Immature natural killer cell (primary cell): ENCODE measurements at places on chromosomes 3 and 15. TPM values are rescaled to one million over a fixed set of nuclear protein-coding genes. Genes with fewer than 3 reads are reported as not detected.

The JAGN1 gene
- polyA plus RNA-seq, result 37.9 TPM

The HCN4 gene
- not detected for polyA plus RNA-seq

The C3orf20 gene
- not detected for polyA plus RNA-seq

The GABRB3 gene
- polyA plus RNA-seq, result not detected

The CELSR3 gene
- polyA plus RNA-seq, result 0.48 TPM

The ATP11B gene
- 85.1 TPM for polyA plus RNA-seq

The TMEM212 gene
- polyA plus RNA-seq, result not detected

The ZDHHC23 gene
- polyA plus RNA-seq, result 0.57 TPM

The ANKDD1A gene
- polyA plus RNA-seq, result 2.3 TPM

The RSRC1 gene
- 15.4 TPM for polyA plus RNA-seq

The CACNA2D2 gene
- polyA plus RNA-seq, result 1.5 TPM

The MESP2 gene
- polyA plus RNA-seq, result not detected

DNA sequence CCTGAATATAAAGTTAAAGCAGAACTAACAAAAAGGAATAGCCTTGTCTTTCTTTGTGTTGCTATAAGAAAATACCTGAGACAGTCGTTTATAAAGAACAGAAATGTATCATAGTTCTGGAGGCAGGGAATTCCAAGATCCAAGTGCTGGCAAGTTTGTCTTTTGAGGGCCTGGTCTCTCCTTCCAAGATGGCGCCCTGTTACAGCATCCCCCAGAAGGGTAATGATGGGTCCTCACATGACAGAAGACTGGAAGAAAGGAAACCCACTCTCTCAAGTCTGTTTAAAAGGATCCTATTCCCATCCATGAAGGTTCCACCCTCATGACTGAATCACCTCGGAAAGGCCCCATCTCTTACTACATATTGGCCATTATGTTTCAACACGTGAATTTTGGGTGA is 435.1 kb downstream of the MAGI1 start:
- DNase-seq, result no peak

- no peak for DNase-seq
Measured at GRCh38 chr15:72369964-72370363, 5.8 kb downstream of the HEXA start.

DNA sequence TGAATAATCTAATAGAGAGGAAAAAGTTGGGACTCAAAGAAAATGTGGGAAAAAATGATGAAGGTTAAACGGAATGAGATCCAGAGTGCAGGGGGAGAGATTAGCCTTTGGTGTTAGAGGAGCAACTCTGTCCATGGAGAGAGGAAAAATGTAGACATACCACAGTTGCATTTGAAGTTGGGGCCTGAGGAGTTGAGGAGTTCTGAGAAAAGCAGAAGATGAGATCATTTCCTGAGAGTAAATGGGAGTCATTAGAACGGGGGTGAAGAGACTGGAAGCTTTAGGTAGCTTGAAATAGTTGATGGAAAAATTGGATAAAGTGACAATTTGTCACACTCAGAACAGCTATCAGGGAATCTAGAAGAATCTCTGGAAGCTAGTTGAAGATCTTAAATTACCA is 7.3 kb downstream of the CCR5AS start:
- DNase-seq, result no peak

GRCh38 chr3:128468285-128468790 is 1.6 kb upstream of the DNAJB8 start:
- DNase-seq, result no peak

DNA sequence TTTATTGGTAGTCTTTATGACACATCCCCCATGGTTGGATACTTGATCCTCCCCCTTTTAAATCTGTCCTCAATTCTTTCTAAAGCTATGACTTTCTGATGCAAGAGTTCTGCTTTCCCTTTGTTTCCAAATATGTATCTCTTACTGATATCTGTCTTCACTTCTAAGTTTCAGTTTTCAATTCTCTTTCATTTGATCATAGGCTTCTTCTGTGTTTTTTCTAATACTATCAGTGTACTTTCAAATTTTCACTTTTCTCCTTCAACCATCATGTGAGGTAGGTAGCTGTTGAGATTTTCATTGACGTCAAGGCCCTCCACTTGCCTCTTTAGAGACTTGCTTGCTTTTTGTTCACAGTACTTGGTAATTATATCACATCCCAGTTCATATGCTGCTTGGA is 436.5 kb downstream of the CNTN4 start:
- no peak for DNase-seq

DNA sequence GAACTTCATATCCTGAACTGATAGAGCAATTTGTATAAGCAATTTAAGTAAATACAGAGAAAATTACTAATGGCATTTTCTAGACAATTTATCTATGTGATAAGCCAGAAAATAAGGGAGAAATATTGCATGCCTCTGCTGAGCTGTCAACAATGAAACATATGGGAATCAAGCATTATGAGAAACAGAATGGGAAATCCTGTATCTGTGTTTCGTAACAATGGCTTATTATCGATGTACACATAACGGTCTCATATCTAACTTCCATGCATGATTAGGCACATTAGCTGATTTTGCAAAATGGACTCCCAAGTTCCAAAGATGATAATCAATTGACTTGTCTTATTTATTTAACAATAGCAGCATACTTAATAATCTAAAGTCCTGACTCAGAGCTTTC is 30.4 kb upstream of the KCNMB2 start:
- DNase-seq, result no peak

DNA sequence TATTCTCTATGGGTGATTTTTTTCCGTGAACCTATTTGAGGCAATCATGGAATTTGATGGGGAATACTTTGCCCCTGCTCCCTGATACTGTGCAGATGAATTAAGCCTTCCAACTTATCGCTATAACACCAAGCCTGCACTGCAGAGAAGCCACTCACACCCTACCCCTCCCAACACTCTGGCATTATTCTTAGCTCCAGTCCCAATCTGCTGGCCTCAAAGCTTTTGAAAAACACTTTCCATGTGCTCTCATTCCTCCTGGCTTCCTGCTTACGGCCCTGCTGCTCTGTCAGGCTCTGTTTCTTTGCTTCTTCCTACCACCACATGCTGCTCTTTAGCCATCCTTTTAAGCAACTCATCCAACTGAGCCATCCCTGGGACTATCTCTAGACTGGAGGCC is 327.8 kb upstream of the SLCO3A1 start:
- no peak for DNase-seq

DNA sequence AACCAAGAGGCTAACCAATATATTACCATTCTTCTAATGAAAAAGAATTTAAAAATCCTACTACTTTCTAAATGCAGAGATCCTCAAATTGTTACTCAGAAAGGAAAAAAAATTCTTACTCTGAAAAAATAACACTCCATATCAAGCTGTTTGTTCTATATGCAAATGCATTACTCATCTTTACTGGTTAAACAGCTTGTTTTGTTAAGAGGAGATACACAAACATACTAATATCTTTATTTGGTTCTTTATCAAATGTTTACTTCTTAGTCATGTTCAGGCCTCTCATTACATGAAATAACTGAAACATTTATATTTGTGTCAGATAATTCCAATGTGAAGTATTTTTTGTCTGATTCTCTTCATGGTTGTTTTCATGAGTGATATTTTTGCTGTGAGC is 146.8 kb downstream of the PCCB start:
- no peak for DNase-seq

DNA sequence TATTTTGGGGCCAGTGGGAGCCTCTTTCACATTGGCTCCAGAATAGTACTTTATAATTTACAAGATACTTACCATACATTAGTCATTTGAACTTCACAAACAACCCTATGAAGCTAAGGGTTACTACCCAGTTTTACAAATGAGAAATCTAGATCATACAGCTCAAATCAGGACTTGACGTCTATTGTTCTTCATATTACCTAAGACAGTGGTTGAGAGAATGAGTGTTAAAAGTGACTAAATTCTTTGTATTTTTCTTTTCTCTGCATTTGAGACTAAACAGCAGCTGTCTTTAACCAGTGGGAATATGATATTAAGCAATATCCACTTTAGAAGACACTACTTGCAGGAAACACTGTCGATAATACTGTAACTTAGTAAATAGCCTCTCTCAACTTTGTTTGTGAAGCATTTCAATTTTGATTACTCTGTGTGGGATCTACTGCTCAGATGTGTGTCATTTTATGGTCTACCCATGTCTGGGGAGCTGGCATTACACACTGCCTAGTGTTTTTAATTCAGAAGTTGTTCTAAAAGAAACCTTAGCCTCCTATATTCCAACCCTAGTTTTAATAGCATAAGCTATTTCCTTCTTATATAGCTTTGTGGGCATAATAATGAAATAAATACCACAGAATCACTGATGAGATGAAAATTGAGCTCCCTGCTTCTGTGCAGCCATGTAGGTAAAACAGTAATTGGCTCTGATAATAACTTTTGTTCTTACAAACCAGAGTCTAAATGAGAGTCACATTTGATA is 45.9 kb downstream of the IQCH start:
- DNase-seq, result no peak

DNA sequence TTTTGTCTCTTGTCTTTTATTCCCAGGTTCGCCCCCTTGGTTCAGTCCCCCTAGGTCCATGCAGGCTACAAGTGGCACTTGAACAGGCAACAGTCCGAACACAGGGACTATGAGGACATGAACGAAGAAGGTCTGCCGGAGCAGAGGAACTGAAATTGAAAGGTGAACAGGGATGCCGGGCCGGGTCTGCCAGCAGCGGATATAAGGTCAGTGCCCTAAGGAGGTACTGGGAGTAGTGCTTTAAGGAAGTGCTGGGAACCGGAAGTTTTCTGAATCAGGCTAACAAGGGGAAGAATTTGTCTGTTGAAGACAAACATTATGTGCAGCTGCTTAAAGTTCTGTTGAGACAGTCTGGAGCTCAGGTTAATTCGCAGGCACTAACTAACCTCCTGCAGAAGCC is 46.8 kb downstream of the LSM3 start:
- no peak for DNase-seq

DNA sequence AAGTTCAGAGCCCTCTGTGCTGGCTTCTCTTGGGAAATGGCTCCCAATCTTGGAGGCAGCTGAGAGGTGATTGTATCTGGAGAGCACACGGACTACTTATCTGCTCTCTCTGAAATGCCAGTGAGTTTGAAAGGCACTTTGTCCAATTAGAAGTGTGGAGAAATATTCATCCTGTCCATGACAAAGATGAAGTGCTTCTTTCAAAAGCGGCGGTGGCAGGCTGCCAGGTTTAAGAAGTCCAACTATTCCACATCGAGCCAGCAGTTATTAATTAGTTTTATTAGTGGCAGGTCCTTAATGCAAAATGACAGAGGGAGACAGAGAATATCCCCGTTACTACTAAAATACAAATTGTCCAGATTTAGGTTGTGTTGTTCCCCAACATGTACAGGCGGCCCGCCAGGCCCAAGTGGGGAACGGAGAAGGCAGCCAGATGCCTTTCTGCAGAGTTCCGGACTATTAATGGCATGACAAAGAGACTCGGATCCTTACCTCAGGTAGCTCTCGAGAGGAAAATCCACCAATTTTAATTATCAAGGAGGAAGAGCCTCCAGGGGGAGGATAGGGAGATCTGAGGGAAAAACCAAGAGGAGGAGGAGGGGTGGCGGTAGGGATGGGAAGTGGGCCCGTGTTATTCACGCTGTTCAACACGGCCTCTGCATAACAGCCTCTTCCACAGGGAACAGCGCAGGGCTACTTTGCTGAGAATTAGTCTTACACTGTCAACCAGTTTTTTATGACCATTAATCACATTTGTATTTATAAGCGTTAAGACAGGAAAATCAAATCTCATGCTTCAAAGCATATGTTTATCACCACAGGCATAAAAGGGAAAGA is 42.0 kb downstream of the RORA start:
- no peak for DNase-seq

DNA sequence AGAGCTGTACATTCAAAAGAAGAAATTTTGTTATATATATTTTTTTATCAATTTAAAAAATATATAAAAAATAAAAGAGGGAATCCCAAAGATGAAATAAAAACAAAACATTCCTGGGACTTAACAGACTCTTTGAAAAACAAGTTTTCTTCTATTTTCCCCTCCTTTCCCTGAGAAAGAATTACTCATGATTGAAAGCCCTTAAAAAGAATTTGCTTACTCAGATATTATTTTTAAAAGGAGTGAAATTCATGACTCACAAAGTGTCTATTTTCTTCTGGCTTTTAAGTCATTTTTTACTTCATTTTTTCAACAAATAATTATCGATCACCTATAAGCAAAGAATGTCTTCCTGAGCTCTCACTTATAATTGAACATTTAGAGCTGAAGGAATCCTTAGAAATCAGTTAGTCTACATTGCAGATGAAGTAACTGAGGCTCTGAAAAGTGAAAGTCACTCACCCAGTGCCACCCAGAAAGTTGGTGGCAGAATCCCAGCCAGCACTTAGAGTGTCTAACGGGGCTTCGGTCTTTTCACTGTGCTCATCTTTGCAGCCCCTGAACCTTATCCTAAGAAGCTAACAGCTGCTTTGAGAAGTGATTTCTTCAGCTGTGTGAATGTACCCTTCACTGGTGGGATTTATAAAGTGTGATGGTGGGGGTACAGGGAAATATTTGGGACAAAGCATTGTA is 42.5 kb upstream of the NUDT16 start:
- DNase-seq, result no peak

GRCh38 chr15:75578173-75578947 is 755 bp downstream of the PTPN9 start:
- DNase-seq, result peak; percentile 49

DNA sequence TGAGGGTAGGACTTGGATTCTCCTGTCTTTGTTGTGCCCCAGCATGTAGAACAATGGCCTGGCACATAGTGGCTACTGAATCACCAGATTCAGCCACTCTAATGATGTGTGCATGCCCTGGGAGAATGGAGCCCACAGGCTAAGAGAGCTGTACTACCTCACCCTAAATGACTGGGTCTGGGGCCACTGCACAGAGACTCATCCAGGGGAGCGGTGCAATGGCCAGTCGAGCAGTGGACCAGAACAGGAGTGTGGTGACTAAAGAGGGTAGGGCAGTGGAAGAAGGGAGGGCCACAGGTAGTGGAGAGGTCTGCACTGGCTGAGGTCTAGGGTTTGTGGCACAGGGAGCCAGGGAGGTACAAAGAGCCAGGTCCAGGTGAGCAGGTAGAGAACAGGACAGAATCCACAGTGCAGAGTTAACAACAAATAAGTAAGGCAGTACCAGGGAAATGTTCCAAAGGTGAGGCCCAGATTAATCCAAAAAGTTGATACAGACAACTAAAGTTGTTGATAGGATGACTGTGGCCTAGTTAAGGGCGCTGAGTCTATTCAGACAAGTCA is 142.7 kb upstream of the ATP11B start:
- no peak for DNase-seq

- DNase-seq, result no peak
Measured at GRCh38 chr3:121651684-121652083, 9.0 kb downstream of the HCLS1 start.

DNA sequence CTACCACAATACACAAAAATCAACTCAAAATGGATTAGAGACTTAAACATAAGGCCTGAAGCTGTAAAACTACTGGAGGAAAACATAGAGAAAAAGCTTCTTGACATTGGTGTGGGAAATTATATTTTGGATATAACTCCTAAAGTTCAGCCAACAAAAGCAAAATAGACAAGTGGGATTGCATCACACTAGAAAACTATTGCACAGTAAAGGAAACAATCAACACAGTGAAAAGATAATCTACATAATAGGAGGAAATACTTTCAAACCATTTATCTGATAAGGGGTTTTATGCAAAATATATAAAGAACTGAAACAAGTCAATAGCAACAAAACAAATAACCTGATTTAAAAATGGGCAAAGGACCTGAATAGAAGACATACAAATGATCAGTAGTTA is 37.6 kb upstream of the TP63 start:
- no peak for DNase-seq
